ENCODE measurements at places on chromosomes 7 and 10.
A peak's percentile ranks its signal among the peaks of the same experiment; 100 is the strongest.

GRCh38 chr10:9992661-9993060, 1025.0 kb upstream of the CELF2 start:
- no peak for DNase-seq

DNA sequence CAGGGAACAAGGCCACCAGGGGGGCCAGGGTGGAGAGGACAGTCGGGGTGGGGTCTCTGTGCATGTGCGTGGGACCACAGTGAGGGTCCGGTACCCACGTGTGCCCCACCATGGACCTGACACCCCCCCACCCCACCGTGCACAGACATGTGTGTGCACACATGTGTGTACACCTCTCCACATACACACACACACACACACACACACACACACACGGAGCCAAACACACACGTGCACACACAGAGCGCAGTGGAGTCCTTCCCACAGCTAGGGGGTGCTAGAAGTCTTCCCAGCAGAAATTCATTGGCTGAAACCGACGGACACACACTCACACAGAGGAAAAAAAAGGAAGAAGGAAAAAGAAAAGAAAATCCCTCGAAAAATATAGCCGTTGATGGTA, 42.8 kb upstream of the GNA12 start:
- peak; percentile 32 for DNase-seq

DNA sequence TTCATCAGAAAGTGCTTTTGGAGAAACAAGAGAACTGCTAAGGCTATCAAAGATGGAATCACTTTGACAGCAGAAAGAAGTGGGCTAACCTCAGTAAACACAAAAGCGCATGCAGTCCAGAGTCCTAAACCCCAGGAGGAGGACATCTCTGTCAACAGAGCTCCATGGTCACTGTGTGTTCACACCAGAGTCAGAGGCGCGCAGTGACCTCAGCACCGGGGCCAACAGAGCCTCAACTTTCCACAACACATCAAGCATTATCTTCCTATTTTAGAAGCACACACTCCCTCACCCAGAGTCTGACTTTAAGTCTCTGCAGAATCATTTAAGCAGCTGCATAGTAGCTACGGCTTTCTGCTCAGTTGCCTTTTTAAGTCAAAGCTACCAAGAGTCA, 195.3 kb downstream of the DIP2C start:
- DNase-seq = no peak

GRCh38 chr7:152523916-152524315, 88.1 kb upstream of the KMT2C start:
- DNase-seq = no peak

- DNase-seq = no peak
Observed at GRCh38 chr7:101169110-101169837, 3.9 kb upstream of the VGF start.

DNA sequence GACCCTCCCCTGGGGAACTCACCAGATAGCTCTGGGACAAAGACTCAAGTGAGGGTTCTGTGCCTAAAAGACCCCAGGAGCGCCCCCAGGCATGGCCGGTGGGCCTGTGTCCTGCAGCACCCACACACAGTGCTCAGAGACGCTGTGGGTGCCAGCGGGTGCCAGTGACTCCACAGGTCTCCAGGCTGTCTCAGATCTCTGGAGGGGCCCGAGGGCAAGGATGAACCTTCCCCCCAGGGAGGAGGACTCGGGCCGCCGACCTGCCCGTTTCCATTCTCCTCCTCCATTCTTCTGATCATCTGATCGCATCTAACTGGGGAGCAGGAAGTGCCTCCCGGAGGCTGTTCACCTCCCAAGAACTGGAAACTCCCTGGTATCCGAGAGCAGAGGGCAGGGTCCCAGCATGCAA, 980 bp downstream of the ADAM8 start:
- no peak for DNase-seq

- DNase-seq = no peak
Observed at GRCh38 chr10:77034795-77035194, 602.8 kb downstream of the KCNMA1 start.

- DNase-seq = no peak
Observed at GRCh38 chr10:32680803-32681557, 235.0 kb downstream of the CCDC7 start.

DNA sequence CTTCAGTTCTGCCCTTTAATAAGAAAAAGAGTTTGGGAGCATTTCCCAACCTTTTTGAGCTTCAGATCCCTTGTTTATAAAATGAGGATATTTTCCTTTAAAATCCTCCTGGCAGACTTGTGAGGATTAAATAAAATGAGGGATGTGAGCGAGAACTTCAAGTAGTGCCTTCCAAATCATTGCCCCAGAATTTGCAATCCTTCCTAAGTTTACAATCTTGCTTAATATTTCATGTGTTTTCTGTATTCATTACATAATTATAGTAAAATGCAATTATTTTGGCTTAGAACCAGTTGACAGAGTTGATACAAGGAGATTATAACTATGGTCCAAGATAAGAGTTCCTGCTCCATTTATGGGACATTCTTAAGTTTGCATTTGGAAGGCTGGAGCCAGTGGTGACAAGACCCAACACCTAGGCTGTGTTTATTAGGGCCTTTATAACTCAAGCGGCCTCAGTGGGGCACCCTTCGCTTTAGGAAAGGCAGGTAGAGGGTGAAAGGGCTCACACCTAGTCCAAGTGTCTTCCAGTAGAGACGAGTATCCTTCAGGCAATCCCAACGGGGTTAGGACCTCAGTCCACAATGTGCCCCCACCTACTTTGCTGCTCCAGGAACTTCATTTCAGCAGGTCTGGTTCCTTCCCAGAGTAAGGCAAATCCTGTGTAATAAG, 317.5 kb downstream of the WDR11 start:
- DNase-seq = no peak

GRCh38 chr7:111159426-111159825, 68.5 kb downstream of the LRRN3 start:
- no peak for DNase-seq
